ENCODE measurements at places on chromosomes 13 and 19.

- DNase-seq: no peak
Observed at GRCh38 chr13:112104881-112105234, 37.9 kb downstream of the SOX1 start.

DNA sequence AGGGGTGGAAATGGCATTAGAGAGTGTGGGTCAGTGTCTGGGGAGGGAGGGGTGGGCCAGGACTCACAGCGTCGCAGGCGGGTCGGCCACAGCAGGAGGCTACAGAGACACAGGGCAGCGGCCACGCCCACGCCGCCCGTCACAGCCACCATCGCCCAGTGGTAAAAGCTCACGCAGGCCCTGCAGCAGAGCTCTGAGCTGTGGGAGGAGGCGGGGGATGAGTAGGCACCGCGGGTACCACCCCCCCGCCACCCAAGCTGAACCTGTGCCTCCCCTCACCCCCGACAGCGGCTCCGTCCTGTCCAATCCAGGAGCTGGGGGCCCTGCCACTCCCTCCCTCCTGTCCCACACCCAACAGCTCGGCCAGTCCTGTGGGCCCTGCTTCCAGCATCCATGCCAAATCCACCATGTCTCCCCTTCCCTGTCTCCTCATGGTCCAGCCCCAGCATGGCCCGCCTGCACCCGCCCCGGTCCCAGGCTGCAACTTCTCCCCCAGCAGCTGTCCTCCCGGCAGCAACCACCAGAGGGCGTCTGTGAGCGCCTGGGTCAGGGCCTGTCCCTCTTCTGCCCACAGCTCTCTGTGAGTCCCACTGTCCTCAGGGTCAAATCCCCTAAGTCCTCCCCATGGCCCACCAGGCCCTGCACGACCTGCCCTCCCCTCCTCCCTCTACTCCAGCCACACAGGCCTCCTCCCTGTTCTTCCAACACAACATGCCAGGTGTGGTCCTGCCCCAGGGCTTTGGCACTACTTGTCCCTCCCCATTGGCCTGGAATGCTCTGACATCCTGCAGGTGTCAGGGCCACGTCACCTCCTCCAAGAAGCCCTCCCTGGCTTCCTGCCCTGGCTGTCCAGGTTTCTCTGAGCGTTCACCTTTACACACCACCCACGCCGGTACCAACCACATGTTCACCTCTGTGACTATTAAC, 6.0 kb downstream of the TEKTIP1 start:
- DNase-seq: peak; percentile 44

GRCh38 chr19:10338940-10339339, 484 bp downstream of the ICAM3 start:
- no peak for DNase-seq

GRCh38 chr13:31945202-31945961, 86.2 kb upstream of the FRY start:
- no peak for DNase-seq

DNA sequence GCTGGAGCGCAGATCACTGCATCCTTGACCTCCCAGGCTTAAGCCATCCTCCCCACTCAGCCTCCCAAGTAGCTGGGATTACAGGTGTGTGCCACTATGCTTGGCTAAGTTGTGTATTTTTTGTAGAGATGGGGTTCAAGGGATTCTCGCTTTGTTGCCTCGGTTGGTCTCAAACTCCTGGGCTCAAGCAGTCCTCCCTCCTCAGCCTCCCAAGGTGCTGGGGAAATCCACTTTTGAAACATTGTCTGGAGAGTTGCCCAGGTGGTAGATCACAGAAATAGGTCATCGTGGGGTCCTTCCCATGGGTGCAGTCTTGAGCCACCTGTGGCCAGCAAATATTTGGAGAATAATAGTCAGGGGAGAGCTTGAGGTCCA, 5.2 kb downstream of the LDLR start:
- DNase-seq: no peak

DNA sequence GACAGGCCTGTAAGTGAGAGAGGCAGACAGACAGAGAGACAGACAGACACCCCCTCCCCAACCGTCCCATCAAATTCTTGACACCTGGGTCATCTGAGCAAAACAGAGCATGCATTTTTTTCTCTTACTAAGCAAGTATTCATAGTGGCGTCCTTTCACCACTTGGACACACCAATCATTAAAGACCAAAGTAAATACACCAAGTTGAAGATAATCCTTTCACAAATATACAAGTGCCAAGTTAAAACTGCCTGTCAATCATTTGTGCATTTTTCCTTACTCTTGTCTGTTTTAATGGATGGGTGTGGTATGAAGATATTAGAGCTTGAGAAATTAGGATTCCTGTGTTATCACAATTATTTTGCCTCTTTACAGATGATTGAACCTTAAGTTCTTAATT, 337.3 kb downstream of the ATP8A2 start:
- DNase-seq: no peak

DNA sequence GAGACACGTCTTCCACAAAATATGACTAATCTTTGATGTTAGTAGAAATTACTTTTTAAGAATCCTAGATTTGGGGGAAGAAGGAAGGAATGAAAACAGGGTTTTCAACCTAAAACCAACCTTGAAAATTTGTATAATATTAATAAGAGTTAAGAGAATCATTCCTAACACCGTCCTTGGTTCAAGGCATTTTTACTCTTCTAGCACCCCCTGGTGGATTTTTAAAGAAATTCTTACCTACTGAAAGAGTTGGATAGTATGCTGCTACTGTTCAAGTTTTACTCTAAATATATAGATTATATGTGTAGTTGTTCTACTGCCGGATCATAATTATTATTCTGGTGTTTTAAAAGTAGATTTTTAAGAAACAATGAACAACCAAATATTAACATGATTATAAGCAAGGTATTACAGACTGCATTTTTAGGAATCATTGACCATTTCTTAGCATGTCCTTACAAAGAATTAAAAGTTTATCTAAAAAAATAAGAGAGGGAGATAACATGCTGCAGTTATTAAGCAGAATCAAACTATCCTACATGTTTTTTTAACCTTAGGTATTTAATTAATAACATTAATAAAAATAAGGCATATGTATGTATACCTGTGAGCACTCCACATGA, 7.4 kb upstream of the SLITRK6 start:
- peak; percentile 27 for DNase-seq

GRCh38 chr19:29324291-29324680, 111.3 kb upstream of the UQCRFS1 start:
- no peak for DNase-seq

DNA sequence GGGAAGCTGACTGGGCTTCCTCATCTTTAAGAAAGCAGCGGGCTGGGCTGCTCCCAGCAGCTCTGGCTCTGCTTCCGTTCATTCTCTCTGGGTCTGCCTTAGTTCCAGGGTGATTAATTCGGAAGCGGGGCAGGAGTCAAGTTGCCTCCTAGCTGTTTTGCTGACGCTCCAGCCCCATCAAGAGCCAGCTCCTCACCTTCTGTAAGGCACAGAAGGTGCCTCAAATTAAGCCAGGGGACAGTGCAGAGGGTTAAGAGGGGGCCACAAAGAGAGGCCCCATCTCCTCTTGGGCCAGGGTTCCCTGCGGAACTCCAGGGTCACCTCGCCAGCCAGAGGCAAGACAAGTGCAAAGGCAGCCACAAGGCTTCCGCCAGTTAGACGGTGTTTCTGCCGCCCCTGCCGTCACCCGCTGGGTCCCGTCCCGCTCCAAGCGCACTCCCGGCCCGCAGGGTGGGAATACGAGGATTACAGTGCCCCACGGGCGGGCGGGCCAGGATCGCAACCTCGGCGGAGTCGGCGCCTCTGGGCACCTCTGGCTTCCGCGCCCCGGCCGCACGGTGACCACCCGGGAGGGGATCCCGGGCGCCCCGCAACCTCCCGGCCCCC, 508 bp downstream of the SLC15A1 start:
- DNase-seq: no peak

DNA sequence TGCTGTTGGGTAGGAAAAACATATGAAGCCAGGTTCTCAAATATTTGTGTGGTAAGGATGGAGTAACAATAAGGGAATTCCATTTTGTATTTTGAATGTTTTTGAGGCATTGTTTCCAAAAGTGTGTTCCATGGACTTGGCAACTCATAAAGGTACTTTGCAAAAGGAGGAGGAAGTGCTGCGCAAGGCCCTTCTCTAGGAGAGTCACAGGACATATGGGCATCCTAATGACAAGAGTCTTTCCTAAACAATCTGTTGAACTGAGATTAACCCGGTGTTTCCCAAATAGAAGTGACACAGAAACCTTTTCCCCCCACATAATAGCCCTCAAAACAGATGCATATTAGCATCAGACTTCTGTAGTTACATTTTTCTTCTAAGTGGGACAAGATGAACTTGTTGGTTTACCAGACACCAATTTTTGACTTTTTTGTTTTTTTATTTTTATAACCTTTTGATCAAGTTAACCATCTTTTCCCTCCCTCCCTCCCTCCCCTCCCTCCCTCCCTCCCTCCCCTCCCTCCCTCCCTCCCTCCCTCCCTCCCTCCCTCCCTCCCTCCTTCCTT, 209.3 kb downstream of the PCCA start:
- no peak for DNase-seq

DNA sequence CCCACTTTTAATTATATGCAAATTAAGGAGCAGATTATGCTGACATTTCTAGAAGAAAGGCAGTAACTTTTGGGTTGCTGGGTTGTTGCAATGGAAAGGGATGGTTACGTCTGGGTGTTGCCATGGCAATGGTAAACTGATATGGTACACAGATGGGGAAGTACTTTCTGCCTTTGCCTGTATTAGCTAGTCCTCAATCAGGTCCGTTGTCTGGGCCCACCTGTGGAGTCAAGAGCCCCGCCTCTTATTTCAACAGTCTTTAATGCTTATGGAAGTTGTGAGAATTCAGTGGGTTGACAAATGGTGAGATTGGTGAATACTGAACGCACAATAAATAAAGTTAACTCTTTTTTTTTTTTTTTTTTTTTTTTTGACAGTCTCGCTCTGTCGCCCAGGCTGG, 30.6 kb upstream of the DPP9 start:
- no peak for DNase-seq

GRCh38 chr13:20798027-20798426, 24.3 kb upstream of the EEF1AKMT1 start:
- DNase-seq: no peak

GRCh38 chr13:40181203-40181845, 485.1 kb downstream of the FOXO1 start:
- DNase-seq: no peak

GRCh38 chr19:18058208-18059009, 28.3 kb downstream of the IL12RB1 start:
- DNase-seq: peak; percentile 68

DNA sequence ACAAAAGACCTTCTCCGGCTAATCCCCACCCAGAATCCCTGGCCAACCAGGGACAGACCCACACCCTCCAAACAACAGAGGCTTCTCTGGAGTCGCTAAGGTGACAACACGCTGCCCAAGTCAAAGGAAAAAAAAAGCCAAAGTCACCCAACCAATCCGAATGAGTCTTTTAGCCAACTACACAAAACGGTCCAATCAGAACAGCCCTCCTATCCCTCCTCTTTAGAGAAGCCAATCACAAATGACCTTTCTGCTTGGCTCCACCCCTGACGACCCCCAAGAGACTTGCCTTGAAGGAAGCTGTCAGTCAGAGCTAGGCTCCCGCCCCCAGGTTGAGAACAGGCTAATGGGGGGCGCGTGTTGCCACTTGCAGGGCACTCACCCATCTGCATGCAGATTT, 6.6 kb upstream of the FBXW9 start:
- DNase-seq: peak; percentile 87

GRCh38 chr13:111517641-111518010, 197.2 kb downstream of the TEX29 start:
- no peak for DNase-seq

GRCh38 chr13:41492432-41493260, 35.3 kb downstream of the RGCC start:
- DNase-seq: no peak

DNA sequence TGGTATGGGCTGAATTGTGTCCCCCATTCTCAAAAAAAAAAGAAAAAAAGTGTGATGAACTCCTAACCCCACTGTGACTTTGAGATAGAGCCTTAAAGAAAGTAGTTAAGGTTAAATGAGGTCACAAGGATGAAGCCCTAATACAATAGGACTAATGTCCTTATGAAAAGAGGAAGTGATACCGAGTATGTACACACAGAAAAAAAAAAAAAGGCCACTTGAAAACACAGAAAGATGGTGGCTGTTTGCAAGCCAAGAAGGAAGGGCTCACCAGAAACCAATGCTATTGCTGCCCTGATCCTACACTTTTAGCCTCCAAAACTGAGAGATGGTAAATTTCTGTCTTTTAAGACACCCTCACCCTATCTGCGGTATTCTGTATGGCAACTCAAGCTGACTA, 955.6 kb downstream of the PCDH17 start:
- DNase-seq: no peak

DNA sequence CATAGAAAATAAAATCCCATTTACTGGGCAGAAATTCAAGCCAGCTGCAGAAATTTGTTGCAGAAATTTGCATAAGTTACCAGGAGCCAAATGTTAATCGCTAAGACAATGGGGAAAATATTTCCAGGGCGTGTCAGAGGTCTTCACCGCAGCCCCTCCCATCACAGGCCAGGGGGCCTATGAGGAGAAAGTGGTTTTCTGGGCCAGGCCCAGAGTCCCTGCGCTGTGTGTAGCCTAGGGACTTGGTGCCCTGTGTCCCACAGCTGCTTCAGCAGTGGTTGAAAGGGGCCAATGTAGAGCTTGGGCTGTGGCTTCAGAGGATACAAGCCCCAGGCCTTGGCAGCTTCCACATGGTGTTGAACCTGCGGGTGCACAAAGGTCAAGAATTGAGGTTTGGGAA, 278.9 kb upstream of the PCDH9 start:
- DNase-seq: no peak

- DNase-seq: no peak
Observed at GRCh38 chr13:36207672-36208071, 6.7 kb downstream of the SOHLH2 start.

GRCh38 chr19:3366753-3367627, 607 bp downstream of the NFIC start:
- no peak for DNase-seq

GRCh38 chr13:34308725-34309124, 490.8 kb downstream of the RFC3 start:
- no peak for DNase-seq

GRCh38 chr13:74090869-74091605, 43.2 kb downstream of the KLF12 start:
- no peak for DNase-seq

GRCh38 chr19:18523841-18524240, 2.0 kb upstream of the ELL start:
- DNase-seq: no peak

- DNase-seq: no peak
Observed at GRCh38 chr13:30339738-30340330, 32.5 kb upstream of the KATNAL1 start.

- no peak for DNase-seq
Observed at GRCh38 chr13:75324413-75324940, 157.5 kb downstream of the TBC1D4 start.

GRCh38 chr19:43470288-43470687, 4.9 kb upstream of the LYPD3 start:
- no peak for DNase-seq

DNA sequence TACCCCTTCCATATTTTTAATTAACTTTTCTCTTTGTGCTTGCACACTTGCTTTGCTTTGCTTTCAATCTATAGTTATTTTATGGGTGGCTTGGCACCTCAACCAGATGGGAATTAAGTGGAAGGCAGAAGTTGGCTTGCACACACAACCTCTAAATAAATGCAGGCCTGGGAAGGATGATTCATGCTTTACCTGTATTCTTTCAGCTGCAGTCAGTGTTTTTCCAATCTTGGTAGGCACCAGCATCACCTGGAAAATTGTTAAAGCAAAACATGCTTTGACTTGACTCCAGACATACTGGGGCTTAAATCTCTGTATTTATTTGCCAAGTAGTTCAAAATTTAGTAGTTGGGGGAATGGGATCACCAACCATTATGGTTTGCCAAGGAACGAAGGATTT, 543.0 kb downstream of the GPC6 start:
- no peak for DNase-seq

Data from NT2/D1 (cell line).